D721Med (cell line): ENCODE measurements at places on chromosomes 6 and 20.

DNA sequence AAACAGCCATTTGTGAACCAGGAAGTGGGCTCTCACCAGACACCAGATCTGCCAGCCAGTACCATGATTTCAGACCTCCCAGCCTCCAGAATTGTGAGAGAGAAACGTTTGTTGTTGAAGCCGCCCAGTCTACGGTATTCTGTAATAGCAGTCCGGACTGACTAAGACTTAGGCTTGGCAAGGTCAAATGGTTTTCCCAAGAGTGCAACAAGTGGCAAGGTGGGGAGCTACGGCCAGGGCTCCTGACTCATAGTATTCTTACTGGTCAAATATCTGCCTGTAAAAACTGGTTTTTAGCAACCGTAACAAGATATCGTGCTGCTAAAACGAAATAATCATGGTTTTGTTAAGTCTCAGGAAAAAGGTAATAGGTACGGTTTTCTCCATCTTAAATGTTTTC, 37.8 kb downstream of the MCUR1 start:
- DNase-seq, result no peak

GRCh38 chr6:1027109-1027794, 284.6 kb upstream of the FOXQ1 start:
- DNase-seq, result no peak

- DNase-seq, result no peak
Measured at GRCh38 chr6:143621876-143622605, 55.7 kb upstream of the PHACTR2 start.

DNA sequence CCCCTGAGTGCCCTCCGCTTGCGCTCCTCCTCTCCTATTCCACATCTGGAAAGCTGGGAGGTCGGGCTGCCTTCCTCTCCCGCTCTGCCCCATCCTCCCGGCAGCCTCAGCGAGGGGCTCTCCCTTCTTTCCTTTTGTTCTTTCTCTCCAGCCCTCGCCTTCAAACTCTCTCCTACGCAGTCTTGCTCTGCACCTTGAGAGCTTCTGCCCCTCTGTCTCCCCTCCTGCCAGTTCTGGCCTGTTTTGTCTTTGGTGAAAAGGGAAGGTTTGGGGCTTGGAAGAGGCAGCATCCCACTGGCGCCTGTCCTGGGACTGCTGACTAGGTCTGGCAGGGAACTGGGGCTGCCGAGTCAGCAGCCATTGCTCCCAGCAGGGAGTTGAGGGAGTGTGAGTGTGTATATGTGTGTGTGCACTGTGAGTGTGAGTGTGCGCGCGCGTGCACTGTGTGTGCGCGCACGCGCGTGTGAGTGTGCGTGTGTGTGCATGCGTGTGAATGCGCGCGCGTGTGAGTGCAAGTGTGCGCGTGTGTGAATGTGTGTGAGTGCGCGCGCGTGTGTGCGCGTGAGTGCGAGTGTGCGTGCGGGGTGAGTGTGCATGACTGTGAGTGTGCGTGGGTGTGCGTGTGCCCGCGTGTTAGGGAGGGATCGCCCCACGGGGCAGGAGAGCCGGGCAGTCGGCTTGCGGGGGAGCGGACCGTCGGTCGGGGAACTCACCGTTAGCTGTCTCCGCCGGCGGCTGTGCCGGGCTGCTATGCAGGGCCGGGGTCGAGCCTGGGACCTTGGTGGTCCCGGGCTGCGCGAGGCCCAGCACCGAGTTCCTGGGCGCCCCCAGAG, 523 bp downstream of the CPXM1 start:
- DNase-seq, result no peak

- no peak for DNase-seq
Measured at GRCh38 chr6:158589366-158589765, 29.5 kb downstream of the TMEM181 start.

- DNase-seq, result no peak
Measured at GRCh38 chr20:40646813-40647212, 42.2 kb downstream of the MAFB start.

DNA sequence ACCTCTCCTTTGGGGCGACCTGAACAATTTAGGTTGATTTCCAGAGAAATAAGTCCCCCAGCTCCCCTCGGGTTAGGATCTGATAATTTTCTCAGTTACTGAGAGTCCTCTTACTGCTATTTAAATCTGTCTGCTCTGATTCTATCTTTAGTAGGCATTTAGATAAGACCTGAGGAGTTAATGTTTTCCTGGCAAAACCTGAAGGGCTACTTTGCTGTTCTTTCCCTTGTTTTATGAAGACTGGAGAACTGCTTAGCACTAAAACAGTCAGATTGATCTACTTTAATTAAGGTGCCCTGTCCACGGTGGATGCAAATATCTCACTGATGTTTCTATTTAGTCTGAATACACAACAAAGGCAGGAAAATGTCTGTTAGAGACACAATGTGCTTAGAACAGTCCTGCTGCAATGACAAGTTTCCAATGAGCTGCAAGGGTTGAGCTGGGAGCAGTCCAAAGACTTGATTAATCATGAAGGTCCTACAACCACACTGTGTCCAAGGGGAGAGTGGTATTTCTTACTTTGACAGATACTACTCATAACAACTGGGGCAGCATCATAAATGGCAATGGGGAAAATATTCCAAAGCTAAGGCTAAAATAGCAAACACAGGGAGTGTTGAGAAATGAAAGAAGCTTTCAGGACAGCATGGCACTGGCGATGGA, 15.7 kb downstream of the ADTRP start:
- no peak for DNase-seq

DNA sequence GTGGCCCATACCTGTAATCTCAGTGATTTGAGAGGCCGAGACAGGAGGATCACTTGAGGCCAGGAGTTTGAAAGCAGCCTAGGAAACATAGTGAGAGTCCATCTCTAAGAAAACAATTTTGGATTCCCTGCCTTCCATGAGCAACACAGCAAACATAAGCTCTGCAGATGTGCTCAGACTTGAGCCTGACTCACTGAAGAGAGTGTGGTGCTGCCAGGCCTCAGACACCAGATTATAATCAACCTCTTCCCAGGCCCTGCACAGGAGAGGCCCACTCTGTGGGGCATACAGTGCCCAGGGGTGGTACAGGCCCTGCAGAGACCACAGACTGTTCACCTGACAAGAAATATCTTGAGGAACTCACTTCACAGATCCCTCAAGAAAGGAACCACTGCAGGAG, 19.9 kb downstream of the HLA-DPB1 start:
- DNase-seq, result no peak

- no peak for DNase-seq
Measured at GRCh38 chr20:24934101-24934661, 14.9 kb upstream of the CST7 start.

DNA sequence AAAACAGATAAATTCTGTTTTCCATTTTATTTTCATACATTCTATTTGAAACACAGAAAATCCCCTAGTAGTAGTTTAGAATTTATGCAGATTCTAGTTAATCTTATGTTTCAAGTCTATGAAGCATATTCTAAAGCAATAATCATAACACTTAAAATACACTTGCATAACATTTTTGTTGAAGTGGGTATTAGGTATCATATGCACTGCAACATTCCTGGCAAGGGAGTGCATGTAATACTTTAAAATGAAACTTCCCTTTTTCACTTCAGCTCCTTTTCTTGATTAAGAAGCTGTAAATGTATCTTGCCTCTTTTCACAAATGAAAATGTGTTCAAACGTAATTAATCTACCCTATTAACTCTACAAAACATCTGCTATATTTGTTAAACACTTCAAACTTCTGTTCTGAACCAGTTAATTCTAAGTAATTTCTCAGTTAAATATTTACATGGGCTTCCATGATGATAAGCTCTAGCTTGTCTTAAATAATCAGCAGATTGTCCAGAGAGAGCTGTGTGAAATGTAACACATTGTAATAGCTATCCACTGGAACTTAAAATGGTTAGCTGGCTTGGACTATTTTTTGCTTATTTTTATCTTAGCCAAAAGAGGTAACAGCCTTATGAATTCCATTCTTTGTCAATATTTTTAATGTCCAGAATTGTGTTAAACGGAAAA, 192.8 kb downstream of the COL19A1 start:
- DNase-seq, result no peak

GRCh38 chr6:89199579-89199978, 17.6 kb downstream of the GABRR1 start:
- no peak for DNase-seq

DNA sequence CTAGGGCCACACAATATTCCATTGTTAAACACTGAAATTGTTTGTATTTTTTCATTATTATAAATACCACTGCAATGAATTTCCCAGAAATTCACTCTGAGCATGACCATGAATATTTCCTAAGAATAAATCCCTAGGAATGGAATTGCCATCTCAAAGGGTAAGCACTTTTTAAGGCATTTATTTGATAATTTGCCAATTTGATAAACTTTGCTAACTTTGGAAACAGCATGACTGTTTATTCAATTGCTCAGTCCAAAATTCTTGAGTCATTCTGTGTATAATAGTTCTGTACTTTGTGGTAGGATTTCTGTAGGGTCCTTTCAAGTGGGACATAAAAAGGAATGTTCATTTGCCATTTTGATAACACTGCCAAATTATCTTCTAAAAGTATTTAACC, 44.2 kb upstream of the TOX2 start:
- no peak for DNase-seq

DNA sequence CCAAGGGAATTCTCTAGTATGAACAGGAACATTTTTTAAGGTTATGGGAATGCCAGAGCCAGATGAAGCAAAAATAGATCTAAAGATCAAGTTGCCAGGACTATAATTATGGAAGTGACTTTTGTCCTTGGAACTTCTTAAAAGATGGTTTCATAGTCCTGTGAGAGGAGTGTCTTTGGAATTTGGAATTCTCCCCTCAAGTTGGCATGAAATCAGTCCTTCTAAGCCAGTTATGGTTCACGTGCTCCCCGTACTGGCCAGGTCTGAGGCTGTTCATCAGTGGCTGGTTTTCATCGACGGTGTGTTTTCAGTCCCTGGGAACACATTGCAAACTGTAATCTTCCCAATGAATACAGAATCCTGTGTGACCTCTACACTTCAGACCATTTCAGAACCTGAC, 63.1 kb downstream of the VGLL2 start:
- DNase-seq, result no peak

DNA sequence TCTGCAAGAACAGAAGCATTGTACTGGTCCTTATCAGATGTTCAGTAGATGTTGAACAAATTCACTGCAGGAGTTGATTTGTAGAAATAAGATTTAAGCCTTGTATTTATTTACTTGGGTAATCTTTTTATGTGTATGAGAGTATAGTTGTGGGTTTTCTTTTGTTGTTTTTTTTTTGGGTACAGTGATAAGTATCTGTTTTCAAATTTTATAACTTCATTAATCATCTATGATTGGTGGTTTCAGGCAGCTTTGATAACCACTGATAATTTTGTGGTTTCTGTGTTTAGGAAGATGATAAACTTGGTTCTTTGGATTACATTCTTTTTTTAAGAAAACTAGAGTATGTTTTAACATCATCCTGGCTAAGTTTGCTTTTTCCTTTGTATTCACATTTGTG, 2.8 kb downstream of the AFDN start:
- DNase-seq, result no peak

DNA sequence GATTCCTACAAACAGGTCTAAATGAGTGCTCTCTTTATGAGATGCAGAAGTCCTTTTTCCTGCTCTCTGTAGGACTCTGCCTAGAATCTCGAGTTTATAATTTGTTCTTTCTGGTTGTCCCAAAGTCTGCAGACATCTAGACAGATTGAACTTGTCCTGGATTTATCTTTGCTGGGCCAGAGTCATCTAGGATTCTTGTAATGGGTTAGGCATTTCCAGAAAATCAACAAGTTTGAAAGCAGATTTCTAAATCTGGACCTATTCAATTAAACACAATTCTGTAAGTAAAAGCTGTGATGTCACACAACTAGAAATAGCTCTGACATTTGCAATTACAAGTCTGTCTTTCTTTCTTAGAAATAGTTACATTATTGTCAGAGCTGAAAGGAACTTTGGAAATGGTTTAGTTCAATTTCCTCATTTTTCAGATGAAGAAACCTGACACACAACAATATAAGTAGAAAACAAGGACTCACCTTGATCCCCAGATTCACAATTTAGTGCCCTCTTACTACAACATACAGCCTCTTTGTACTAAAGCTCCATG, 4.2 kb upstream of the RSPO3 start:
- DNase-seq, result no peak

GRCh38 chr20:61684136-61684535, 381.5 kb downstream of the TAF4 start:
- no peak for DNase-seq

GRCh38 chr6:169969372-169970099, 218.1 kb downstream of the ERMARD start:
- no peak for DNase-seq

GRCh38 chr20:53752971-53753879, 159.6 kb upstream of the ZNF217 start:
- no peak for DNase-seq

- DNase-seq, result no peak
Measured at GRCh38 chr6:147217840-147218404, 13.7 kb downstream of the STXBP5 start.

- DNase-seq, result no peak
Measured at GRCh38 chr6:167094436-167094819, 28.5 kb upstream of the CCR6 start.

DNA sequence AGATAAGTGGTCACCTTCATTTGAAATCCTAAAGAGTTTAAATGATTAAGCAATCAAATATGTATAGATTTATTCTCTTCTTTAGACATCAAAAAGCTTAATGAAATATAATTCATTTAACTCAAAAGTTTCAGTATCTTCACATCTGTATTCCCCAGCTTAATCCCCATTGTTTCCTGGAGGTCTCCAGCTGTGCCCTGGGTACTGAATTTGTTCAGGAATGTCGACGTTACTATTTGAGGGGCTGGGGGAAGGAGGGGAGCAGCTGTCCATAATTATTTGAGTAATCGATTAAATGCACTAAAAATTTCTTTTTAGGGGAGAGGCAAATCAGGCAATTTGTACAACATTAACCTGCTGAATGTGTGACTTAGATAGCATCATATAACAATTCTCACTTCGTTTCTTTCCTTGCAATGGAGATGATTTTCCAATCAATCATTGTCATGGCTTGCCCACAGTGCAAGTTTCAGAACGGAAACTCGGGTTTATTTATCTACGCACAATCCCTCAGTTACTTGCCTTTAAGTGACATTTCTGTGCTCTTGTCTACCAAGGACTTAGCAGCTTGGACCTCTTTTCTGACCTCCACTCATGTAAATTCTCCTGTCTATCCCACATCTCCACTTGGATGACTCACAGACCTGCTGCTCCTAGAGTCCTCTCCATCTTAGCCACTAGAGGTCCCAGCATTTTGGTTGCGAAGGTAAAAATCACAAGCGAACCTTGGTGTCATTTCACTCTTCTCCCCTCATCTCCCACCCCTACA, 3.9 kb downstream of the DOK5 start:
- DNase-seq, result no peak

GRCh38 chr6:474453-475185, 83.1 kb downstream of the IRF4 start:
- no peak for DNase-seq

GRCh38 chr20:36642136-36642535, 3.9 kb downstream of the SLA2 start:
- DNase-seq, result no peak

DNA sequence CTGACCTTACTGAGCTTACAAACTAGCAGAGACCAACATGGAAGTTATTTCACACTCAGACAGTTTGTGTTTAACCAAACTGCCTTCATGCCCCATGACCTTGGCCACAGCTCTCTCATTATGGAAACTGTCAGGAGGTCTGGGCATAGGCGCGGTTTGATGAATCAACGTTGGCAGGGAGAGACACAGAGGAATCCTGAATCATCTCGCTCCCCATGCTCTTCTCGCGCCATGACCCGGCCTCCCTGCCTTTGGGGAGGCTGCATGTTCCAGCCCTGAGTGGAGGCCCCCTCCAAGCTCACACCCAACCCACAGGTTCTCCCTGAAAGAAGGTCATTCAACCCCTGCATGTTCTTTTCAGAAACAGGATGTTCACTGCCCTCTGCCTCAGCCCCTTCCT, 15.9 kb upstream of the GDAP1L1 start:
- DNase-seq, result no peak

GRCh38 chr6:26366504-26366903, 1.5 kb downstream of the BTN3A2 start:
- DNase-seq, result no peak
